ENCODE measurements at places on chromosomes 6 and 20.

DNA sequence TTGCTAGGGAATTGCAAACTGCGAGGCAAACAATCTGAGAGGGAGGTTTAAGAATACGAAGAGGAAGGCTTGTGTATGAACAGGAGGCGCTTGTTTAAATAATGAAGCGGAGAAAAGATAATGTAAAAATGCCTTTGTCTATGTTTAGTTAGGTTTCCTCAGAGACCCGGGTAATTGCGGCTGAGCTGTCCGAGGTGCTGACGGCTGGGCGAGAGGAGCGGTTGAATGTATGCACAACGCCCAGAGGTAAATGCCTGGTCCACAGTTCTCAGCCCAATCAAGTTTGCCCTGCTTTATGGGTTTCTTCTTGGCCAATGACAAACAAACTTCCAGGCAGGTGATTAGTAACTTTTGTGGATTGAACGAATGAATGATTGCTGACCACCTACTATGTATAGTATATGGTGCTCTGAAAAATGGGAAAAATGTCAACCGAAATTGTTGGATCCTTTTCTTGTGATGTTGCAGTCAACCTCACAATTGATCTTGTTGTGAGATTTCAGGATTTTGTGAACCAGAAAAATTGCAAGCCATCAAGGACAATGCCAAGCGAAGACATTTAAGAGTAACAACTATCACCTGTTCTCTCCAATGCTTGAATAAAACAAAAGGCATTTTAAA is 38.3 kb upstream of the SLC32A1 start:
- DNase-seq = peak; percentile 47

DNA sequence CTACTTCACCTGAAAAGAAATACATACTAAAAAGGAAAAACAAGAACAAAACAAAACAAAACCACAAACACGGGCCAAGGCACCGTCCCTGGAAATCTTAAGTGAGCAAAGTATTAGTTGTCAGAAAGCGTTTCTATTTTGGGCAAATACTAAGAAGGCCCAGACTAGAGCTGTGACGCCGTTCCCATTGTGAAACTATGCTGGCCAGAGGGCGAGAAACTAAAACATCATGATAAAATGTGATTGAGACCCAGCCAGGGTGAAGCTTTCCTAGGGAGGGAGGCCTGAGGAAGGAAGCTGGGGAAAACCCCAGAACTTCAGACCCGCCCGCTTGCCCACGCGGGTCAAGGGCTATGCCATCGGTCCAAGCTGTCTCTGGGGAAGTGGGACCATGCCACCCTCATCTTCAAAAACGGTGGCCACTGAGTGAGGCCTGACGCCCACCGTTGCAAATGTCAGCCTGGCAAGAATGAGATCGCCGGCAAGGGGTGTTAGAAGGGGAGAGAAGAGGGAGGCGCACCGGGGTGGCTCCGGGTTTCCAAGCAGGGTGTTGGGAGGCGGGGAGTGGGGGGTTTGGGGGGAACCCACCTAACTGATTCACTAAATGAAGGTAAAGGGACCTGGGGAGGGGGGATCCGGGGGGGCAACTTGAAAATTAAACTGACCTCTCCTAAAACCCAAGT is 1950.9 kb upstream of the DEFB115 start:
- no peak for DNase-seq

DNA sequence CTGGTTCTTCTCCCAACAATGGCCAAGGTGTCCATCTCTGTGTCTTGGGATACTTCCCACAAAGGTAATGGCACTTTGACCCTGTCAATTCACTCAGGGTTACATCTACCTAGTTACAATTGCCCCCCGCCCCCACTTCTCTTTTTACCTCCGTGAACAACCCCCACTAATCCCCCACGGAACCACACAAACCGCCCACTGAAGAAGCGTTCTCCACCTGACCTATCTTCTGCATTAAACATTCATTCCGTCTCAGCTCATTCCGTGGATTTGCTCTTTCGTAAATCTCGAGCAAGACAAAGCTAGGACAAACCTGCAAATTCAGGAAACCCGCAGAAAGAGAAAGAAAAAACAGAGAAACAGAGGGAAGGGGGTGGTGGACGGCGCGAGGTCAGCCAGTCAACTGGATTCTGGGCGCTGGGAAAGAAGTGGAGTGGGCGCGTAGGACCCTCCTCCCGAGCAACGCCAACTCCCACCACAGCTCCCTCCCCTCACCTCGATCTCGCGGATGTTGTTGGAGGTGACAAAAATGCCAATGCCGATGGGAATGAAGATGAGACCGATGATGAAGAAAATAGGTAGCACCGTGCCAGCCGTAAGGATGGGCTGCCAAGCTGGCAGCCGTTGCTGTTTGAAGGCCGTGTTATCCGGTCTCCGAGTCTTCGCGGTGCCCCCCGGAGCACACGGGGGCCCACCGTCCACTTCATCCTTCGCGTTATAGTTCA is 523 bp downstream of the TMEM30A start:
- DNase-seq = peak; percentile 19

DNA sequence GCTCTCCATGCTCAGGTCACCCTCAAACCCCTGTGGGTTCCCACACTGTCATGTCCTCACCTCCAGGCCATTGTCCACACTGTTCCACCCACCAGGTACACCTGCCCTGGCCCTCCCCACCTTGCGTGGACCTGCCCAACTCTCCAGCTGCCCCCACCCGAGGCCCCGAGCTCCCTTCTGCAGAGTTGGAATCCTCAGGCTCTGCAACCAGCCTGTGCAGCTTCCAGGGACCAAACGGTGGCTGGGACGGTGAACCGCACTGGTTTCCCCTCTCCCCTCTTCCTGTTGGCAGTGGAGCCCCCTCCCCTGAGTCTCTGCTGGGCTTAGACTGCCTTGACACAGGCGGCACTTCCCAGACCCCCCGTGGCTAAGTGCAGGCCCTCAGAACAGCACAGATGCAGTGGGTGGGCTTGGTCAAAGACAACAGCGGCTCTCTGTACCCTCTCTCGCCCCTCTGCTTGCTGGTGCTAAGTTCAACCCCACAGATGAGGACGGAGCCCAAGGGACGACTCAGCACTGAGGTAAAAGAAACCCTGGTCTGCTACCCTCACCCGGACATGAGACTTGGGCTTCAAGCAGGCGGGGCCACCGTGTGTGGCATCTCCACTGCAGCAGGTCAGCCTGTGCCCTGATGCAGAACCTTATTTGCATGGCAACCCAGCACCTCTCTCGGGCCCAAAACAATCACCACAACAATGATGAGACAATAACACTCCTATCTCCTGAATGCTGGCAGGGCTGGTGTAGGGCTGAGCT is 11.0 kb downstream of the ZBP1 start:
- DNase-seq = no peak

DNA sequence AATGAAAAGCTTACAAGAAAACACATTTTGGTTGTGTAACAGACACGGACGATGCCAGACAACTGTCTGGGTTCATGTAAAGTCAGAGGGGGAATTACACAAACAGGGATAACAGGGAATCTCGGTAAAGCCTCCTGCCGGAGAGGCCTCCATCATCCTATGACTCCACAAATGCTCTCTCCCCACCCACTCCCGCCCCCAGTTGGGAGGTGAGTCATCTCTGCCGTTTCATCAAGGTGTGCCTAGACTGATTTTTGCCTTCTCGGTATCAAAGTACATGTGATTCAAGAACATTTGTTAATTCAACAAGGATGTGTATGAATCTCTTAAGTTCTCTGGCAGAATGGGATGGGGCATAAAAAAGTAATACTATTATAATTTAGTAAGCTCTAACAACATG is 304.9 kb upstream of the PRDM1 start:
- DNase-seq = no peak

DNA sequence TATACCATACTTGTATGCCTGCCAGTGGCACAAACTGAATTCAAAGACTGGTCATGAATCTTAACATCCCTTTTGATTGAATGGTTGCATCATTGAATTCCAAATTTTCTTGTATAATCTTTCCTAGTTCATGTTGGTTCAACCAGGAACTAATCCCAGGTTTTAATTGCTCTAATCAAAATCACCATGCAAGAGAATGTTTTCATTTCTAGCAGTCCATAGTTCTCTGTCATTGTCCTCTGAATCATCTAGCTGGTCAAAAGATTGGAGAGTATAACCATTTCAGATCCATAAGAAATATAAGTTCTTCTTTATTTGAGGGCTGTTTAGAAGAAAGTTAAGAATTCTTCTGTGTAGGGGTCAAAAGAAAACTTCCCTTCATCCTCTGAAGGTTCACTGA is 57.2 kb downstream of the ZNF292 start:
- DNase-seq = no peak

- peak; percentile 88 for DNase-seq
These were observed 8.1 kb upstream of the OCSTAMP start for GRCh38 chr20:46558511-46558959.

DNA sequence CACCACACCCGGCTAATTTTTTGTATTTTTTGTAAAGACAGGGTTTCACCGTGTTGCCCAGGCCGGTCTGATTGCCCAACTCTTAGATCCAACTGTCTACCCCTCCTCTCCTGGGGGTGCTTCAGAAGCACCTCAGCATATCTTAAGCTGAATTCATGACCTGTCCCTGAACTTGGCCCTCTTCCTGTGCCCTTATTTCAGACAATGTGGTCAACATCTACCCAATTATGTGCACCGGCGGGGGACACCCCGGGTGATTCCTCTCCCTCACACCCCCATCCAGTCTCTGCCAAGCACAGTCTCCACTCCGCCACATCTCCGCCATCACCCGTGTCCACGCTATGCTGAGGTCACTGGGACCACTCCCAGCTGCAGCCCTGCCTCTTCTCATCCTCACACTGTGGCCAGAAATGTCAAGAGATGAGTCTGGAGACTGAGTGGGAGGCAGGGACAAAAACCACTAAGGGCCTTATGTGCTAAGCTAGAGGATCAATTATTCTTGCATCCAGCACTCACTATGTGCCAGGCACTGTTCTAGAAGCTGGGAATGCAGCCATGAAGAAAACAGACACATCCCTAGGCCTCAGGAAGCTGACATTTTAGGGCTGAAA is 111.9 kb downstream of the ARMC2 start:
- peak; percentile 53 for DNase-seq

DNA sequence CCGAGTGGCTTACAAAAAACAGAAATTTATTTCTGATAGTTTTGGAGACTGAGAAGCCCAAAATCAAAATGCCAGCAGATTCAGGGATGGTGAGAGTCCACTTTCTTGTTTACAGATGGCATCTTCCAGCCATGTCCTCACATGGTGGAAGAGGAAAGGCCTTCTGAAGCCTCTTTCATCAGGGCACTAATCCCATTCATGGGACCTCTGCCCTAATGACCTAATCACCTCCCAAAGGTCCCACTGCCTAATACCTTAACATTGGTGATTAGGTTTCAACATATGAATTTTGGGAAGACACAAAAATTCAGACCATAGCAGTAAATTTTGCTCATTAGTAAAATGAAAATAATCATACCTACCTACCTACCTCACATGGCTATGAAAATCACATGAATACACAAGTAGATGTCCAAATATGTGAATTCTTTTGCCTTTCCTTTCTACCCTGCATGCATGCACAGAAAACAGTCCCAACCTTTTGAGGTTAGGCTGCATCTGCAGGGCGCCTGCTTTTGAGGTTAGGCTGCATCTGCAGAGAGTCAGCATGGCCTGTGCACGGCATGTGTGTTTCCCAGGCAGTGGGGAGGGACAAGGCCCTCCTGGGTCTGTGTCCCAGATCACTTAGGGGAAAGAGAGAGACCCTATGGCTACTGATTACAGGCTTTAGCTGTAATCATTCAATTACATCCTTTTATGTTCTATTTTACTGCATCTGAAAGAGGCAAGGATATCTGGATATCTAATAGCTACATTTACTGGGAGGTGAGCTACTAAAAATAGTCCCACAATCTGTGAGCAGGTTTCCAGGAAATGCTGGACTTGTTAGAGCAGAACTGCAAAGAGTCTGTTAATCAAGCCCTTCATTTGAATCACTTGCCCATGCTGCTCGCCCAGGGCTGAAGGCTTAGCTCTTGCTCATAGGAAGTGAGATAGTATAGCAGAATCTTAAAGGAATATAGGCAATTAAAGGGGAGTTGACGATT is 497.7 kb upstream of the MARCKS start:
- DNase-seq = peak; percentile 52

- DNase-seq = no peak
These were observed 115.3 kb downstream of the COL12A1 start for GRCh38 chr6:75090576-75090975.

DNA sequence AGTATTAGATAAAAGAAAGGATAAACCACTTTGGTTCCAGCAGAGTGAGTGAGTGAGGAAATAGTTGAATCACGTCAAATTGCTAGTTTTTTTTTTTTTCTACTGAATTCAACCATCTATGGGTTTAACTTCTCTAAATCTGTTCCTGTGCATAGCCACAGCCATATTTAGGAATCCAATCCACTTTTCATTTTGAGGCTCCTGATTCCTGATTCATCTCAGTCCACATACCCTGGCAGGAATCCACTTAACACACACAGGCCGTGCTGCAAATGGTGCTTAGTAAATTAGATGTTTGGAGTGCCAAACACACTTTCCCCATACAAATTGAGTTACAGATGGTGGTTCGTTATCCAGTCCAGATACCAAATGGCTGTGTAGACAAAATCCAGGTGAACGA is 220.3 kb downstream of the ALDH8A1 start:
- DNase-seq = no peak

- no peak for DNase-seq
These were observed 128.8 kb downstream of the EDN1 start for GRCh38 chr6:12418946-12419345.

- no peak for DNase-seq
These were observed 142.7 kb downstream of the ARID1B start for GRCh38 chr6:156919814-156920369.

- DNase-seq = no peak
These were observed 2.5 kb downstream of the WTAP start for GRCh38 chr6:159729598-159730331.

DNA sequence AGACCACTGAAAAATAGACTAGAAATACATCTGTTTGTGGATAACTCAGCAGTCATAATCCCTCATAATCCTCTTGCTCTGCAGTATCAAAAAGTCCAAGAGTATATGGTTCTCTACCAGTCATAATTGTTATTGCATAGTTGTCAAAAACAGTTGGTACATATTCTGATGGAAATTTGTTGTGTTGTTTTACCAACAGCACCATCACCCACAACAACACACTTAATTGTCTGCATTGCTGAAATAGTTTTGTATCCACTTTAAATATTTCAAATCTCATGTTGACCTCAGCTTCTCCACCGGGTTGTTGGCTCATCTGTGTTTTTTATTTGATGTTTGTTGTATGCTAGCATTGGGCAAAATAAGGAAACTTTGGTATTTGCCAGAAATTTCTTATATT is 39.4 kb downstream of the ITCH start:
- DNase-seq = peak; percentile 72

- no peak for DNase-seq
These were observed 85.9 kb downstream of the VIP start for GRCh38 chr6:152836523-152836922.

GRCh38 chr6:157240059-157240959 is 83.0 kb downstream of the TMEM242 start:
- DNase-seq = peak; percentile 49

DNA sequence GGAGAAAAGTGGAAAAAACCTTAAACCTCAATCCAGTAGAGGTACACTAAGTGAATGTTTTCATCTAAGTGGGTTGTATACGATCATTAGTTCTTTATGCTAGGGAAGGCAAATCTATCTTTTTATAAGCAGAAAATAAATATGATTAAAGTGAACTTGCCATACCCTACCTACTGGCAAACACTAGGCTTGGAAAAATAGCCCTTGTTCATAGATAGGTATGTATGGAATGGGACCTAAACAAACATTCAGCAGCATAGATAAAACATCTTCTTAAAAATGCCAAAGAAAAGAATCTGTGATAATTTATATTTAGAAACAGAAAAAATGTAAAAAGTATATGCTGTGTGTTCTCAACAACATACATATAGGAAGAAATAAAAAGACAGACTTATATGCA is 18.8 kb downstream of the REV3L start:
- no peak for DNase-seq

Measured in amniotic epithelial cell (primary cell).